Chondrocyte (in vitro differentiated cells): ENCODE measurements at places on chromosomes 16 and 17. TPM values are rescaled to one million over a fixed set of nuclear protein-coding genes. Genes with fewer than 3 reads are reported as not detected.

Gene DPEP2NB
- total RNA-seq: not detected in 3 replicates

- peak; percentile 72 for DNase-seq
Measured at GRCh38 chr17:1058423-1059130, 61.6 kb downstream of the TIMM22 start.

GRCh38 chr17:73785958-73786743, 141.9 kb upstream of the SDK2 start:
- DNase-seq: no peak

GRCh38 chr16:31479751-31480150, 3.2 kb upstream of the SLC5A2 start:
- DNase-seq: no peak

- DNase-seq: no peak
Measured at GRCh38 chr17:45267436-45268055, 5.7 kb upstream of the SPATA32 start.

DNA sequence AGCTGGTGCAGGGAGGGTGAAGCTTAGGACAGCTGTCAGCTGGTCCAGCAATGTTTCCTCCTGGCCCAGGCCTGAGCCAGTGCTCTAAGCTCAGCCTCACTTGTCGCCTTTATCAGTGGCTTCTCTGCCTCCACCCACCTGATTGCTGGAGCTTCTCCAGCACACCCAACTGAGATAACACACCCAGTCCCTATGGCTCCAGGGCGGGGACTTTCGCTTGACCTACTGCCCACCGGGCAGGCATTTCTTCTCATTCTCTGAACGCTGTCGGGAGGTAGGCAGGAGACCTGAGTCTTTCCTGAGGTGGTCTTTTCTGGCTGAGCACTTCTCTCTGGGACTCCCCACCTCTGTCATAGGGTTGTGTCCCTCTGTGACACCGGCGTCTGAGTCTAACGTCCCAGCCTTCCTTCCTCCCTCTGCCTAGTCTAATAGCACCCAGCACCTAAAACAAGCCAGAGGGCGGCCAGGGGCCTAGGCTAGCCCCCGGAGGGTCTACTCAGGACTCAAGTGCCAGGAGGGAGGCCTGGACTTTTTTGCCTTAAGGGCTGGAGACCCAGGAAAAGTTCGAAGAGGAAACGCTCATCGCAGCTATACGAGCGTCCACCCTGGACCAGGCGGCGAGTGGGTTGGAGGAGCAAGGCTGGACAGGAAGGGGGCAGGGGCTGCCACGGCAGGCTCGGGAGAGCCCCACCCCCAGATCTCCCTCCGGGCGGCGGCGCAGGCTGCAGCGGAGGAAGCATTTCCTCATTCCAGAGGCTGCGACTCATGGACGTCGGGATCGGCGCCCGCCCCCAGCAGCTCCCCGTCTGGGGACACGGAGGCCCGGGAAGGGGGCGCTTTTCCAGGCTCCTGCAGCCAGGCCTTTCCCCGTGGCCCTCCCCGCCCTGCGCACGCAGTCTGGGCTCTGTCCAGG, 756 bp downstream of the TAX1BP3 start:
- DNase-seq: no peak
